ENCODE measurements at places on chromosomes 6 and 20.

GRCh38 chr6:33717934-33718455 lies 6.5 kb upstream of the UQCC2 start:
- DNase-seq = peak; percentile 78

DNA sequence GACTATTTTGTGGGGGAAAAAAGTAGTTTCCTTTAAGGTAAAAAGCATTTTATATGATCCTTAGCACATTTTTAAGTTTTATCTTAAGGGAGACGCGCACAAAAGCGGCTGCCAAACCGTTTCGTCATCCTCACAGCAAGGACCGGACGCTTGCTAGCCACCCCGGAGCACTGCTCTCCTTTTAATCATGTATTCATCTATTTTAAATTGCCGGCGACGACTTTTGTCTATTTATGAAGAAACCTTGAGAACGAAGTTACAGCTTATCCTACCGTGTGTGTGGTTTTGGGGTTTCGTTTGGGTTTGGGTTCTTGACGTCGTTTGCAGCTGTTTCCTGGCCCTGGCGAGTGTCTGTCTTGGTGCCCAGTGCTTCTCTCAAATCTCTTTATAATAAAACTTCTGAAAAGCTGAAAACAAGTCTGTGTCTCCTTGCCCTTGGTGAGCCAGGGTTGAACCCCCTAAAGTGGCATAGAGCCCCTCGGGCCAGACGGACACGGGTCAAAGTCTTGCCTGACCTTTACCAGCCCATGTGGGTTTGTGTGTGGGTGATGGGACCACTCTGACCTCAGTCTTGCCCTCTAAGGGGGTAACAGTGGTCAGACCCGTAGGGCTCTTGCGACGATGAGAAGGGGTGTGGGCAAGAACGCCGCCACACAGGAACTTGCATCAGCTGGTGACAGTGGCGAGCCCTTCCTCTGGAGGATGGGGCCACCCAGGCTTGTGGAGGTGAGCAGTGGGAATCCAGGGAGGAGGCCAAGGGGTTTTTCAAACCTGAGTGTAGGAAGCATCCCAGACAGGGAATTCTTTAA lies 117.6 kb downstream of the JPH2 start:
- no peak for DNase-seq

DNA sequence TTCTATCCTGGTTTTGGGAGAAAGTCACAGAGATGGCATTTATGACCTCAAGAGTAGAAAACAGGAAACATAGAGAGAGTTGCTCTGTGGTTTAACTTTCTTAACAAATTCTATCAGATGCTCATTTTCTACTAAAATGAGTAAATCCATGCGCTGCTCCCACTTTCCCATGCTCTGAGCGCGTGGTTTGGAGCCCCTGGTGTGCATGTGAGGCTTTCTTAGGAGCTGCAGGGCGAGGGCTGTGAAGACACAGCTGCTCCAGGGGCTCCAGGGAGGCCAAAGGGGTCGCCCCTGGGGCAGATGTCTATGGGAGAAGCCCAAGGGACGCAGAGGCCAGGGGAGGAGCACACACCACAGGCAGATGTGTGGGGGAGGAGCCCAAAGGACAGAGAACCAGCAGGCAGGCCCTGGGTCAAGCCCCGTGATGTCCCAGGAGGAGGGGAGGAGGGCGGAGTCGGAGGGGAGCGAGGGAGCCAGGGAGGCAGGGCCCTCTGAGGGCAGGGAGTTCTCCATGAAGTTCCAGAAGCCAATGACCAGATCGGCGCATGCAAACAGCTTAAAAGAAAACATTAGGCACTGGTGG lies 122.9 kb downstream of the IRF4 start:
- no peak for DNase-seq

- DNase-seq = no peak
Measured at GRCh38 chr6:106083618-106084017, 2.5 kb upstream of the PRDM1 start.

DNA sequence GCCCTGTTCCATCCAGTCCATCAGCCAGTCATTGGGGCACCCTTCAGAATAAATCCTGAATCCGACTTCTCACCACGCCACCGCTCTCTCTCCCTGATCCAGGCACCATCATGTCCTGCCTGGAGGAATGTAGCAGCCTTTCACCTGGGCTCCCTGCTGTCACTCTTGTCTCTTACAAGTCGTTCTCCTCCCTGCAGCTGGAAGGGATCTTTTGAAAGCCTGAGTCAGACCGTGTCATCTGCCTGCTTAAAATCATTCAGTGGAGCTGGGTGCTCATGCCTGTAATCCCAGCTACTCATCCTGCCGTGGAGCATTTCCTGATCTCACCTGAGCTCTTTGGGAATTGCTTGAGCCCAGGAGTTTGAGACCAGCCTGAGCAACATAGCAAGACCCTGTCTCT lies 19.2 kb upstream of the KCNG1 start:
- no peak for DNase-seq

DNA sequence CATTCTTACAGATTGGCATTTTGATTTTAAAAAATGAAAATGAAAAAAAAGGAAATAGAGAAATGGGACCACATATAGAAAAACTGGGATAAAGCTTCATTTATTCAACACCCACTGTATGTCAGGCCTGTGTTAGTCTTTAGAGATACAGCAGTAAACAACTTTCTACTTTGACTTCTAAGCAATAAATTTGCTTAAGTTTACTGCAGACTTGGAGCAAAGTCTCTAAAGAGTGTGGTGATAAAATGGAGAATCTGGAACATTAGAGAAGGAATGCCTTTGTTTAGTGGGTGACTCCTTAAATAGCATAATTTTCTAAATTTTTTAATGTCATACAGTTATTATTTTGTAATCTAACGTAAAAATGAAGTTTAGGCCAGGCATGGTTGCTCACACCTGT lies 80.7 kb upstream of the CNKSR3 start:
- no peak for DNase-seq

- DNase-seq = no peak
Measured at GRCh38 chr6:30227242-30227722, 14.1 kb upstream of the TRIM26 start.

- no peak for DNase-seq
Measured at GRCh38 chr6:55528624-55529023, 50.4 kb downstream of the HMGCLL1 start.

DNA sequence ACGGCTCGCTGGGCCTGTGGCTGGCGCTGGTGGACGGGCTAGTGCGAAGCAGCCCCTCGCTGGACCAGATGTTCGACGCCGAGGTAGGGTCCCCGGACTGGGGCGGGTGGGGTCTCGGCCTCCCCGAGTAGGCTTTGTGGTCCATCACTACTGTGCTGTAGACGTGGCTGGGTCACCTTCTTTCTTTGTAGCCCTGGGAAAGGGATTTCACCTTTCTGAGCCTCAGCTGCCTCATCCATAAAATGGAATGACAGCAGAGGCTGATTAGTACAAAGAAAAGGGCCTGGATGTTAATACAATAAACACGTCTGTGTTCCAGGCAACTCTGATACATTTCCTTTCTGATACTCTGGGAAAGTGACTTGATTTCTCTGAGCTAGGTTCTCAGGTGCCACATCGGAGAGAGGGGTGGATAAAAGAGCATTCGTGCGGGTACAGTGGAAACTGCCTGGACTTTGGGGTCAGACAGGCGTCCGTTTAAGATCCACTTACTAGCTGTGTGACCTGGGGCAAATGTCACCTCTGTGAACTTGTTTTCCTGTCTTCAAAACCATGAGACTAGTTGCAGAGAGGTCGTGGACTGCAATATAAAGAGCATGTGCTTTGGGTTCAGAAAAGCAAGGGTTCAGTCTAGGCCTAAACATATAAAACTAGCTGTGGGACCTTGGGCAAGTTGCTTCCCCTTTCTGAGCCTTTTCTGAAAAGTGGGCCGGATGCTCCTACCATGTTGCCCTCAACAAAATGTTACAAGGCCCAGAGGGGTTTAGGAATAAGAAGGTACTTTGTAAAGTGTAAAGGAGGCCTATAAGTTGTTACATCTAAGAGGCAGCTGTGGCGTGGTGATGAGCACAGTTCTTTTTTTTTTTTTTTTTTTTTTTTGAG lies 896 bp downstream of the SYS1 start:
- no peak for DNase-seq

DNA sequence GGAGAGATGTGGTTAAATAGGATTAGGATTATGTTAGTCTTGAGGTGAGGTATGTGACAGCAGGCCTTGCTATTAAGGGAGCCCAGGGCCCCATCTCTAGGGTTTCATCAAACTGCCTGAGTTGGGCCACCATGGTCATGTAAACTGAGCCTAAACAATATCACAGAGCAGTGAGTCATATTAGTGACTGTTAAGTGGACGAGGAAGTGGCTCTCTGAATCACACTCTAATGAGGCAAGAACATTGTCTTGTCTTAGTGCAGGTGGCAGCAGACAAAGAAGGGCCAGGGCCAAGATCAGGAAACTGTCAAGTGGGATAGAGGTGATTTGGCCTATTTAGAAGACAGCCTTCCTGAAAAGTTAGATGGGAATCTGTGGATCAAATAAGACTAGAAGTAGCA lies 23.1 kb downstream of the ENPP3 start:
- DNase-seq = no peak

GRCh38 chr20:4661191-4661590 lies 60.5 kb upstream of the PRND start:
- DNase-seq = no peak

DNA sequence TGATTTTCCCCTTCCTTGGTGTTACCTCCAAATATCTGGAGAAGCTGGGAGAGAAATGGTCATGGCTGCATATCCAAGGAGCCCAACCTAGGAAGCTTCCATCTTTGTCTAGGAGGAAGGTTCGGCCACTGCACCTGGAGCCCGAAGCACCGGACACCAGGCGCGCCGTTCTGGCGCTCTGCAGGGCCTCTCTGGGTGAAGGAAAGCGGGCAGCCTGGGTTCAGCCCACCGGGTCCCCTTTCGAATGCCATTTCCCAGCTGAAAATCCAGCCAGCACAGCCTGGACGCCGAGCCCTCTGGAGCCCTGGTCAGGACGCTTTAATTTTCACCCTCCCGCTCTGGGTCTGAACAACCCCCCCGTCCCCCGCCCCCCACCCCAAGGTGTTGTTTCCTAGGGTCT lies 1.2 kb downstream of the LINC00237 start:
- no peak for DNase-seq

DNA sequence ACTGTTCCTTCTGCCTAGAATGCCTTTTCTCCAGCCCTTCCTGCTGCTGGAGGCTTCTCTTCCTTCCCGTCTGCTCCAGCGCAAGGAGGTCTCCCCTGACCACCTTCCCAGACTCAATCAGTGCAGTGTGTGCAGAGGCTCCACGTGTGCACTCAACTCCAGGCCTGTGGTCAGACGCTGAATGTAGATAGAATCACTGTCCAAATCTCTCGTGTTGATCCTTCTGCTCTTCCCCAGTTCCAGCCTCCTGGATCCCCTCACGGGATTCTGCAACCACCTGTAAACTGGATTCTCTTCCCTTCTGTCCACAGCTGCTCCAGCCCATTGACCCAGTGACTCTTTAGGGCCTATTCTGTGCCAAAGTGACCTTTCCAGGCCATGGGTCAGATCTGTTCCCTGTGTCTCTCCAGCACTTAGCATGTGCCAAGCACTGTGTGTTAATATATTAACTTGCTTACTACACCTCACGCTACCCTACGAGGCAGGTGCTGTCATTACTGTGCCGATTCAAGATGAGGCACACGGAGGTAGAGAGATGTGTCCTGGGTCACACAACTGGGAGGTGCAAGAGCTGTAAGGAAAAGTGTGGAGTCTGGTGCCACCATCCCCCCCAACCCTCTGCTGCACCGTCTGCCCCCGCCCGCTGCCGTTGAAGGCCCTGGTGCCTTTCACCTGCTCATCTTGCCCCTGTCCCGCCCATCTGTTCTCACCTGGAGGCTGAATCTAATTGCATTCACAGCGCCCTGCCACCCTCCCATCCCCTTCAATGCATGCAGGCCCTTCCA lies 112.2 kb downstream of the SULF2 start:
- no peak for DNase-seq

DNA sequence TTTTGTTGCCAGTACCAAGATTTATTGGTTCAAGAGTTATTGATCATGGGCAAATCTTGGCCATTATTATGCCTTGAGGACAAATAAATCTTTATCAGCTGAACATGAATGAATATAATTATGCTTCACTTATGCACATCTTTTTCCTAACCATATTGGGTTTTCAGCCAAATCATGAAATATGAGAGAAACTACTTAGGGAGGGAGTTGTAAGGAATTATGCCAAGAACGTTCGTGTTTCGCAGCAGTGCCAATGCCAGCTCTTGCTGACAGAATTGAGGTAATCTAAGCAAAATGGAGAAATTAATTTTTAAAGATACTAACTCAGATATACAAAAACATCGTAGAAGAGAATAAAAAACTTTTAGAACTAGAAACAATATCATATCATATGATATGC lies 301.1 kb upstream of the SASH1 start:
- DNase-seq = no peak

DNA sequence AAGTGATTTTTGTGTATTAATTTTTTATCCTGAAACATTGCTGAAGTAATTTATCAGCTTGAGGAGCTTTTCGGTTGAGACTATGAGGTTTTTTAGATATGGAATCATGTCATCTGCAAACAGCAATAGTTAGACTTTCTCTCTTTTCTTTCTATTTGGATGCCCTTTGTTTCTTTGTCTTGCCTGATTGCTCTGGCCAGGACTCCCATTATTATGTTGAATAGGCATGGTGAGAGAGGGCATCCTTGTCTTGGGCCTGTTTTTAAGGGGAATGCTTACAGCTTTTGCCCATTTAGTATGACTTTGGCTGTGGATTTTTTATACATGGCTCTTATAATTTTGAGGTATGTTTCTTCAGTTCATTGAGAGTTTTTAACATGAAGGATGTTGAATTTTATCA lies 207.6 kb upstream of the DEFB112 start:
- DNase-seq = no peak

DNA sequence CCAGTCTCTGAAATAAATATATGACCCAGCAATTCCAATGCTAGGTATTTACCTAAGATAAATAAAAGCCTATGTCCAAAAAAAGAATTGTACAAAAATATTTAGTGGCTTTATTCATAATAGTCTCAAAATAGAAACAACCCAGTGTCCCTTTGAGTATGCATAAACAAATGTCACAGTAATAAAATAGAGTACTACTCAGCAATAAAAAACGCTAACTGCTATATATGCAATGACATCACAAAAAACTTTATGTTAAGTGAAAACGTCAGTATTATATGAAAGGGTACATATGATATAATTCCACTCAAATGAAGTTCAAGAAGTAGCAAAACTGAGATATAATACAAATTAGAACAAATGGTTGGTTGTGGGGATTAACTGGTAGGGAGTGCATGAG lies 286.5 kb upstream of the MAN1A1 start:
- DNase-seq = no peak

- no peak for DNase-seq
Measured at GRCh38 chr6:18388942-18389341, 1.8 kb downstream of the RNF144B start.

GRCh38 chr6:122610690-122611455 lies 668 bp downstream of the PKIB start:
- peak; percentile 10 for DNase-seq

- DNase-seq = no peak
Measured at GRCh38 chr6:134427721-134428120, 109.8 kb upstream of the SGK1 start.

DNA sequence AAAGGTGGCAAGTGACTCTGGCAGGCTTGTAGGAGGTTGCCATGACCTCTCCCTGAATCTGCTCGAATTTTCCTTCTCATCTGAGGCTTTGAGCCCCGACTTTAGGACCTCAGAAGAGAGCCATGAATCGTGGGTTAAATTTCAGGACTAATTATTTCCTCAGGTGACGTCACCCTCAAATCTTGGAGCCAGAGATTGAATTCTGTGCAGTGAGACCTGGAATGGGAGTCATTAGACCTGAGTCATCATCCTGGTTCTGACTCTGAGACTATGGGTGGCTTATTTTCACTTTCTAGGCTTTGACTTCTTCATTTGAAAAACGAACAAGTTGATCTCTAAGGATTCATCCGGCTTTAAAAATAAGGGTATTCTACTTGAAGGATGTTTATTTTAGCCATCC lies 48.5 kb upstream of the PDYN start:
- no peak for DNase-seq

Measured in umbilical cord (tissue), 2 donors.